ENCODE measurements at places on chromosomes 2 and 18.

- DNase-seq, result no peak
Measured at GRCh38 chr2:234025891-234026401, 24.6 kb upstream of the SPP2 start.

DNA sequence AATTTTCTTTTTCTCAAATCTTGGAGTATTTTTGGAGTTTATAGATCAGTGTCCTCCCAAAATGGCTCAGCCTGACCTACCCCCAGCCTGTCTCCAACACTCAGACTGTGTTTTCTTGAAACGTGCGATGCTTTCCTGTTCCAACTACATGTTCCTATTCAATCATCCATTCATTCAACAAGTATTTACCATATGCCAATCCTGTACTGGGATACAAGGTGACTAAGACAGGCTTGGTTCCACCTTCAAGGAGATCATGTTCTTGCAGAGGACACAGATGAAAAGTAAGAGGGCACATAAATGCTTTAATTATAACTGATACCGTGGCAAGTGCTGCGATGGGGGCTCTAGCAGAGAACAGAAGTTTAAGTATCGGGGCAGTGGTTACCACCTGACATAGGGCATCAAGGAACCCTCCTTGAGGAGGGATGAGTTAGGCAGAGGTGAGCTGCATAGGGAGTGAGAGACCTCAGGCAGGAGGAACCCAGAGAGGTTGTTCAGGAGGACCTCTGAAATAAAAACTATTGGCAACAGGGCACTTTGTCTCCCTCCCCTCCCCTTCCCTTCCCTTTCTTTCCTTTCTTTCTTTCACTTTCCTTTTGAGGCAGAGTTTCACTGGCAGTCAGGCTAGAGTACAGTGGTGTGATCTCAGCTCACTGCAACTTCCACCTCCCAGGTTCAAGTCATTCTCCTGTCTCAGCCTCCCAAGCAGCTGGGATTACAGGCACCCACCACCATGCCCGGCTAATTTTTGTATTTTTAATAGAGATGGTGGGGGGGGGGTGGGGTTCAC lies 469.0 kb downstream of the EPHA4 start:
- no peak for DNase-seq

- no peak for DNase-seq
Measured at GRCh38 chr2:165293440-165294420, 54.5 kb downstream of the SCN2A start.

- DNase-seq, result no peak
Measured at GRCh38 chr2:170255971-170256370, 78.0 kb downstream of the MYO3B start.

- DNase-seq, result no peak
Measured at GRCh38 chr18:6941996-6942395, 175.6 kb downstream of the LAMA1 start.

Measured in stimulated activated CD8-positive, alpha-beta memory T cell treated with anti-CD3 and anti-CD28 coated beads, Interleukin-4, amount 100 ng/mL, for 4 hours (primary cell).